GM12892 (cell line): ENCODE measurements at places on chromosomes 16 and 17.

DNA sequence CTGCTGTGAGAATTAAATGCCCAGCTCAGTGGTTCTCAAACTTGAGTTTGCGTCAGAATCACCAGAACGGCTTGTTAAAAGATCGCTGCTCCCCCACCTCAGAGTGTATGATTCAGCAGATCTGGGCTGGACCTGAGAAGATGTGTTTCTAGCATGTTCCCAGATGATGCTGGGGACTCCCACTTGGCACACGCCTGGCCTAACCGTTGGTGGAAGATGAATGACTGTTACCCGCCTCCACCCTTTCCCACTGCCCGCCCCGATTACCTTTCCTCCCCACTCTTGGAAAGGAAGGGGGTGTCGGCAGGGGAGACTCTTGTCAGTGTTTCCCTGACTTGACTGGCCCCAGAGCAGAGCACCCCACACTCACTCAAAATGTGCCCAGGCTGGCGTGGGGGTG, 29.3 kb upstream of the ABCC3 start:
- DNase-seq, result no peak

DNA sequence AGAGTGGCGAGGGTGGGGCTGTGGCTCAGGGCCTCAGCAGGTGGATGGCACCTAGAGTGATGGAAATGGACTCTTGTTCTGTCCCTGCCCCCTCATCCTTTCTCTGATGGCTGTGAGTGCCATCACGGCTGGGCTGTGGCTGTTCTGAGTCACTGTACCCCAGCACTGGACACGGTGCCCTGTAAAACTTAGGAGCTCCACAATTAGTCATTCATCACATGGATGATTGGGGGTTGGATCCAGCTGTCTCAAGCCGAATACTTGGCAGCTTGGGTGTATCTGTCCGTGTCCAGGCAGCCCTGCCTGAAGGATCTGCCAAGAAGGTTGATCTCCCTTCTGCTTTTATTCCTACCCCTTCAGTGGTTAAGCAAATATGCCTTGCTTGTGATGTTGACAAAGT, 295.5 kb upstream of the EEF2KMT start:
- DNase-seq, result no peak

GRCh38 chr17:4945176-4945943, 3.0 kb downstream of the PFN1 start:
- DNase-seq, result no peak

DNA sequence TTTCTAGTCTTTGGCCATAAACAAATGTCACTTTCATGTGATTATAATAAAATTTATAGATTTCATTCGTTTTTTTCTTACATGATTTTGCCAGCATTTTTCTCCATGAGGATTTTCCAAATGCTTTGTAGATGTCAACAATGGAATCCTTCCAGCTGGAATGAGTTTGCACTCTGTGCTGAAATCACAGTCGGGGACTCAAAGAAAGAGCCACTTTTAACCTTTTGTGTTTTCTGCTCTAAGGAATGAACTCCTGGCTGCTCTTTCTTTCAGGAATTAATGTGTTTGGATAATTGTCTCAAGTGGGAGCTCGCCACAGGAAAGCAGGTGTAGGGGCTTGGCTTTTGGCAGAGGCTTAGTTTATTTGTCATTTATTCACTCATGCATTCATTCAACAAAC, 372.3 kb upstream of the SALL1 start:
- no peak for DNase-seq

DNA sequence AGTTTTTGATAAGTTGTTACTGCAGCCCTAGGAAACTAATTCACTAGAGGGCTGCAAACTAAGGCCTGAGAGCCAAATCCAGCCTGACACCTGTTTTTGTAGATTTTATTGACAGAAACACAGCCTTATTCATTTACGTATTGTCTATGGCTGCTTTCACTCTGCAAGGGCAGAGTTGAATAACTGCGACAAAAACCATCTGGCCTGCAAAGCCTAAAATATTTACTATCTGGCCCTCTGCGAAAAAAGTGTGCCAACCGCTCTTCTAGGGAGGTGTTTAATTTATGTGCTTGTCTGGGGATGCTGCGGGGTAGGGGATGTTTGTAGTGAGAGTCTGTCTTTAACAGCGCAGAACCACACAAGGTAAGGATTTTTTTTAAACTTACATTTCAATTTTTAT, 165.0 kb upstream of the RBFOX1 start:
- no peak for DNase-seq

GRCh38 chr17:75047398-75048098, 523 bp downstream of the KCTD2 start:
- DNase-seq, result no peak

- DNase-seq, result no peak
These were observed 30.2 kb downstream of the WDR59 start for GRCh38 chr16:74954763-74955162.

DNA sequence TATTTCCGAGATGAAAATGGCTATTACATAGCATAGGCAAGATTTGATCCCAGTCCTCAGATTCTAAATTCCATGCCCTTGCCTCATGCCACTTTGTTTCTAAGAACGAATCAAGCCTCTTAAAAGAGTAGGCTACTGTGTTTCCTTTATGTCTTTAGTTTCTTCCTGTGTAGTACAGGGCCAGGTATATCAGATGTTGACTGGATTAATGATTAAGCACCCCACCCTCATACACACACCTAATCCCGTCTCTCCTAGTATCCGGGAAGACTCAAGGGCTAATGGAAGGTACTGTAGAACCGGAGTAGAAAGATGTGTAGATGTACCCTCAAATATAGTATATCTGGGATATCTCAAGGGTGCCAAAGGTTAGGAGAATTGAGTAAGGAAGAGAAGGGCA, 6.7 kb downstream of the TOM1L1 start:
- DNase-seq, result no peak

- no peak for DNase-seq
These were observed 79.4 kb downstream of the CCDC182 start for GRCh38 chr17:57665696-57666095.

GRCh38 chr16:52543654-52544053, 3.3 kb downstream of the TOX3 start:
- DNase-seq, result no peak

GRCh38 chr16:14301169-14302030, 230.3 kb downstream of the MRTFB start:
- no peak for DNase-seq

- no peak for DNase-seq
These were observed 58.3 kb downstream of the VPS35L start for GRCh38 chr16:19613834-19614233.

GRCh38 chr16:81745704-81746558, 33.2 kb upstream of the PLCG2 start:
- peak; percentile 70 for DNase-seq

GRCh38 chr16:50069060-50069459, 3.3 kb downstream of the HEATR3 start:
- DNase-seq, result no peak

DNA sequence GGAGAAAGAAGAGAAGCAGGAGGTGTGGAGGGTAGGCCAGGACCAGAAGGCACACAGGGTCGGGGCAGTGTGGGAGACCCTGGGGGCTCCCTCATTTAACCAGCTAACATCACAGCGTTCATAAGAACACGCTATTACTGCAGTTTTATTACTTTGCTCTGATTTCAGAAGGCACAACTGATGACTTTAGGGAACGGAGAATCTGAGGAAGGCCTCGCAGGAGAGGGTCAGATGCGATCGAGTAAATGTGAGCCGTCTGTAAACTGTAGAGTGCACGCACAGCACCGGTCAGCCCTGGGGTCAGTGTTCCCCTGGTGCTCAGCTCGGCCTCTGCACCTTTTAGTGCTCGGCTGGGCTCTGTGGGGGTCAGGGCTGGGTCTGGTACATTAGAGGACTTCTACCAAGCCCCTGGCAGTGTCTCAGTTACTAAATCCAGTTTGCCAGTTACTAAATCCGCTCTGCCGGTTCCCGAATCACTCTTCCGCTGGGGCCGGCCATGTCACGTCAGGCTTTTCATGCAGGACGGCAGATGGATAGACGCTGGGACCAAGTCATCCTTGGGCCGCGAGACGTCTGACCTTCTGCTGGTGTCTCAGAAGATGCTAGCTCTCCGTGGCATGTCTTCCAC, 325.9 kb downstream of the SEC14L1 start:
- DNase-seq, result no peak

DNA sequence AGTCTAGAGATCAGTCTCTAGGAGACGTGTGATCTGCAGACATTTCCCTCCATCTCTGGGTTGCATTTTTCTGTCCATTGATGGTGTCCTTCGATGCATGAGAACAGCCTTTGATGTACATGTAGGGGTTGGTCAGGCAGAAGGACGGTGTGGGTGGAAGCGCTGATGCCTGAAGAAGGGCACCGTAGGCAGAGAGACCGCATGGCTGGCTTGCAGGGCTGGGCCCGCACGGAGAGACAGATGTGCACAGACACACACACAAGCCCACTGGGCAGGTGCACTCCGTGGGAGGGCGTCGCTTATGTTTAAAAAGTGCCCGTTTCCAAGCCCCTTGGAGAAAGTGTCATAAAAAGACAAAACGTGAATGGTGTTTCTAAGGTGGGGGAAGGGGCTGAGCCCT, 15.7 kb upstream of the WFIKKN1 start:
- DNase-seq, result no peak

DNA sequence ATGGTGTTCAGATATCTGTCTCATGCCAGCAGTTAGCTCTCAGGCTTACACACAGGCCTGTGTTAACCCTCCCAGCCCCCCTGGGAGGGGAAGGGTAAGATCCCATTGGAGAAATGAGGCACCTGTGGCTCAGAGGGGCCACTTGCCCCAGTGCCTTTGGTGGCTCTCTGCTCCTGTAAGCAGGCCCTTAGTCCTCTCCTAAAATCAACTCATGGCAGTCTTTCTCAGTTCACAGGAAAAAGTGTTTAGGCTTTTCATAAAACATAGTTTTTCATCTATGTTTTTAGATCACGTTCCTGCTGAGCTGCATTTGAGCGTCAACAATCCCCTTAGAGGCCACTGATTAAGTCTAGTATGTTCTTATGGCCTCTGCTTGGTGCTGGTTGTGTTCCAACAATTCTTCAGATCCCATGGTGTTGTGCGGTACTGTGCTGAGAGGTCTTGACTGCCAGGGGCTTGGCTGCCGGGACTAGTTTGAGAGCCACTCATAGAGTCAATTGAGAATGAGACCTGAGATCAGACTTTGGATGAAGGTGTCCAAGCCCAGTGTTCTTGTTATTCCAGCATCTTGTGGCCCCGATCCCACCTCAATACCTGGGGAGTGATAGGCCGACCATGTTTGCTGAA, 10.6 kb downstream of the TAOK2 start:
- no peak for DNase-seq

DNA sequence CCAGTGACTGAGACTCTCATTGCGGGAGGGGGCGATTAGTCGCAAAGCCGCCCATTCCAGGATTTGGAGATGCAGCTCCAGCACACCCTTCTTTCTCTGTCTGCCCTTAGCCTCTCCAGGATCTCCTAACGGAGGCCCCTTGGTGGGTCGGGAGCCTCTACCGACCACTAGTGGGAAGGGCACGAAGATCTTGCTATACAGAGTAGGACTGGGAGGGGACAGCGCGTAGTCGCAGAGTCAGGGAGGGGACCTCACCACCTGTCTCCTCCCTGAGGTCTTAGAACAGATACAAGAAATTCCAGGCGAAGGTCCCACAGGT, 588 bp upstream of the SMTNL2 start:
- DNase-seq, result no peak

GRCh38 chr17:37088913-37089312, 140.2 kb downstream of the AATF start:
- DNase-seq, result no peak

DNA sequence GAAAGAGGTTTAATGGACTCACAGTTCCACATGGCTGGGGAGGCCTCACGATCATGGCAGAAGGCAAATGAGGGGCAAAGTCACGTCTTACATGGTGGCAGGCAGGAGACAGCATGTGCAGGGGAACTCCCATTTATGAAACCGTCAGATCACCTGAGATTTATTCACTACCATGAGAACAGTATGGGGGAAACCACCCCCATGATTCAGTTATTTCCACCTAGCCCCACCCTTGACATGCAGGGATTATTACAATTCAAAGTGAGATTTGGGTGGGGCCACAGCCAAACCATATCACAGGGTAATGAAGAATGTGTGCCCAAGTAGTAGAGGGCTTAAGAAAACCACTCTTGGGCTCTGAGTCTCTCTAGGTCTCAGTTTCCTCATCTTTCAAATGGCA, 85.1 kb downstream of the PRKCB start:
- DNase-seq, result no peak

GRCh38 chr16:75263963-75264445, 12.6 kb upstream of the BCAR1 start:
- no peak for DNase-seq

GRCh38 chr16:14298374-14299122, 227.4 kb downstream of the MRTFB start:
- DNase-seq, result no peak

- DNase-seq, result no peak
These were observed 78.4 kb downstream of the SLC39A11 start for GRCh38 chr17:73013816-73014663.

GRCh38 chr17:18228176-18228682, 2.8 kb downstream of the LLGL1 start:
- DNase-seq, result no peak

DNA sequence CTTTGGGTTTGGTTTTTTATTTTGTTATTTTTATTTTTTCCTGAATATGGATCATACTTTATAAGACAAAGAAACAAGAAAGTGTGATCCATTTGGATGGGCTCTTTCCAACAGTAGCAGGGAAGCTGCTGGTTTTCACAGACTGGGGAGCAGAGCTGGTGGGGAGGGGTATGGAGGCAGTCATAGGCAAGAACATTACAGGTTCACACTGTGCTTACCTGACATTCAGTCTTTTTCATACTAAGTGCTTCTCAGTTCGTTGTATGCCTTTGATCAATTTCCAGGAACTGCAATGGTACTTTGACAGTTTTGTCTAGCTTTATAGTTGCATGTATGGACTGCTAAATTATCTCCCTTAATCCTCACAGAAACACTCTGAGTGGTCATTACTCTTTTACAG, 27.7 kb downstream of the BEAN1 start:
- no peak for DNase-seq

- DNase-seq, result no peak
These were observed 9.0 kb downstream of the DNAAF8 start for GRCh38 chr16:4743226-4743878.

DNA sequence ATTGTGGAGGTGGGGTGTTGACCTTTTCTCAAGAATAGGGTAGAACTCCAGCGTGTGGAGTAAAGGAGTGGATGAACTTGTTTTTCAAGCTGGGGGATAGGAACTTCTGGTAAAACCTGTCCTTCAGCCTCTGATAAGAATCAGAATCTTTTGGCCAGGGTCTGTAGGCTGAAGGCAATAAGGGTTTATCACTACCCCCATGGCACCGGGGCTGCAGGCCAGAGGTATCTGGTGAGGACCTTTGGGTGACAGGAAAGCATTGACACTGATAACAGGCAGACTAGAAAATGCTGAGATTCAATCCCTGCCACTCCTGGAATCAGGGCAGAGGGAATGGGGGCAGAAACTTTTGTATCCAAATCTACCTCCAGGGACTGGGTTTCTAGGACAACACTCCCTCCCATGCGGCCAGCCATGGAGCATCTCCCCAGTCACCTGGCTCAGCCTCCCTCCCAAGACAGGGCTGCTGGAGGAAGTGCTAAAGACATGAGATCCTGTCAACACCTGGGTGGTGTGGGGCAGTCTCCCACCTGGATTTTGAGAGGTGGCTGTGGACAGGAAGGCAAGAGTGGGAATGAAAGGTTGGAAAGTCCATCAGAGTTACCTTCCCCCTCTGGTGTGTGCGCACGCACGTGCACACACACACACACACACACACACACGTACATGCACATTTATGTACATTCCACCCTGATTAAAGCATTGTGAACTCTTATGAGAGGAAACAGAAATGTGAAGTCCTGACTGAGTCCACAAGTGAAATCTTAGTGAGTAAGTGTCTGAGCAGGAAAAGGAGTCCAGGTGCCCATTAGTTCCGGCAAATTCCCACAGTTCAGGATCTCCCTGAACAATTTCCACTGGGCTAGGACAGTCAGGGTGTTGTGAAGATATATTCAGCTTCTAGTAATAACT, 53.1 kb upstream of the MARCHF10 start:
- DNase-seq, result no peak
